ENCODE measurements at places on chromosomes 7 and 10.

GRCh38 chr7:27242555-27243339, at the start of gene EVX1:
Gene EVX1 (plus strand): TSS chr7:27242802. CDS start chr7:27243031, 229 bp downstream.
- DNase-seq, result peak; percentile 67

GRCh38 chr7:153381275-153382040, 621.9 kb downstream of the ACTR3B start:
- DNase-seq, result peak; percentile 7

DNA sequence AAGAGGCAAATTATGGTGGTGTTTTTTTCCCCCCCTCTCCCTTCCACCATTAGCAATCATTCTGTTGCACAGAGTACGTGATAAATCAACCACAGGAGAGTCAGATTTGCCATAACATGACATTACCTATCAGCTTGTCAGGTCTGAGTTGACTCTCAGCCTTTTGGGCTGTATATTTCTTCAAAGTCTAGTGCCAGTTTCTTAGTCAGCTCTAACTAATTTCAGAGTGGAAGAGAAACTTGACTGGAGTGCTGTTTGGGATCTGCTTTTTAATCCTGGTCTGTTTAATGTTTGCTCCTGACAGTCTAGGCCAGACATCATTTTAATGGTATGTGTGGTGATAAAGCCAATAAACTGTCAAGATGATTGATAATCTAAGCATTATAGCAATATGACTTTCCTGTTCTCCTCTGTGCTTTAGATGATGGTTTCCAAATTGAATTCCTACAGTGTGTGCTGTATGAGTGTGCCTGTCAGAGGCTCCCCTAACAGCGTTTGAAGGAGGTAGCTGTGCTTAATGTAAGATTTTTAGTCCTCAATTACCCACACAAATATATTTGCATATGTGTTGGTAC, 76.9 kb downstream of the LRMDA start:
- no peak for DNase-seq

- no peak for DNase-seq
Observed at GRCh38 chr7:71721742-71722141, 589.8 kb downstream of the GALNT17 start.

Measured in stimulated activated CD4-positive, alpha-beta T cell treated with anti-CD3 and anti-CD28 coated beads, Interleukin-1b, Interleukin-23, amount 100 ng/mL, for 48 hours (primary cell).